ENCODE measurements at places on chromosomes 2 and 18. TPM values are rescaled to one million over a fixed set of nuclear protein-coding genes. Genes with fewer than 3 reads are reported as not detected.

GKN2 gene
- total RNA-seq = not detected

IRS1 gene
- total RNA-seq = 9.6 TPM

INHBB gene
- total RNA-seq = not detected

ANKRD36C gene
- 75.3 TPM for total RNA-seq

CKAP2L gene
- total RNA-seq = 45.4 TPM

CLEC4F gene
- not detected for total RNA-seq

BOK gene
- total RNA-seq = 0.18 TPM

CAPN14 gene
- 0.18 TPM for total RNA-seq

CFC1 gene
- not detected for total RNA-seq

SERPINB10 gene
- not detected for total RNA-seq

OLA1 gene
- 74.4 TPM for total RNA-seq

Measured in activated naive CD4-positive, alpha-beta T cell treated with anti-CD3 and anti-CD28 coated beads, Interleukin-2, amount 10 ng/mL, durations not matched to agents 5 hours and 36 hours (primary cell).